ENCODE measurements at places on chromosomes 13 and 19. TPM values are rescaled to one million over a fixed set of nuclear protein-coding genes. Genes with fewer than 3 reads are reported as not detected.

The NKPD1 gene
- total RNA-seq = 0.05 TPM

The ZSWIM9 gene
- 6.7 TPM for total RNA-seq

The TNNT1 gene
- 141 TPM for total RNA-seq

The SLC6A16 gene
- 1.2 TPM for total RNA-seq

The FGF21 gene
- not detected for total RNA-seq

The CXCL17 gene
- not detected for total RNA-seq

The ETV2 gene
- total RNA-seq = 2.7 TPM

The GRIK5 gene
- 0.50 TPM for total RNA-seq

The SLC17A7 gene
- total RNA-seq = 0.49 TPM

The PSG11 gene
- not detected for total RNA-seq

The IZUMO2 gene
- total RNA-seq = not detected

The ZNF208 gene
- not detected for total RNA-seq
